ENCODE measurements at places on chromosomes 11 and 22. TPM values are rescaled to one million over a fixed set of nuclear protein-coding genes. Genes with fewer than 3 reads are reported as not detected.

The PDHX gene
- total RNA-seq = 52.5 TPM

The NCF4 gene
- 0.23 TPM for total RNA-seq

The RBM4B gene
- 12.7 TPM for total RNA-seq

- no peak for DNase-seq
Measured at GRCh38 chr11:78061088-78061920, 2.4 kb upstream of the THRSP start.

DNA sequence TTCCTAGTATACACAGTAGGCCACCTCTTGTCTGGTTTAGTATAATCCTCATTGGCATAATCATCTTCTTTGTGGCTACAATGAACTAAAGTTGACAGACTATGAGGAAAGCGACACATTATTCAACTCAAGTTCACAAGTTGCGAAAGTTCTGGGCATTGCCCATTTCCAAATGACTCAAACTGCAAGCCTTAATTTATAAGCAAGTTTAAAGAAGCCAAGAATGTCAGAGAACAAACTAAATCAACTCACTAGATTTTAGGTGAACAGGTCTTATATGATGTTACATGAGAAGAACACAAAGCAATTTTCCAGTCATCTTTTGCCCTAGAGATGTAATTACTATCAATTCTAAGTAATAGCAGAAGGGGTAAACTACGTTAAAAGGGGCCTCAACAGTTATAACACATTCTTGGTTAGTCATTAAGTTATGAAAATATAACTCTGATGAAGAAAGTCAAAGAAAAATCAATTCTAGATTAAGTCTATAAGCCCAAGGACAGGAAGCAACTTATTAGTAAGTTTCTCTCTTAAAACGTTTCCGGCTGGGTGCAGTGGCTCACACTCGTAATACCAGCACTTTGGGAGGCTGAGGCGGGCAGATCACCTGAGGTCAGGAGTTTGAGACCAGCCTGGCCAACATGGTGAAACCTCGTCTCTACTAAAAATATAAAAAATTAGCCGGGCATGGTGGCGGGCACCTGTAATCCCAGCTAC, 21.5 kb downstream of the PICALM start:
- no peak for DNase-seq

DNA sequence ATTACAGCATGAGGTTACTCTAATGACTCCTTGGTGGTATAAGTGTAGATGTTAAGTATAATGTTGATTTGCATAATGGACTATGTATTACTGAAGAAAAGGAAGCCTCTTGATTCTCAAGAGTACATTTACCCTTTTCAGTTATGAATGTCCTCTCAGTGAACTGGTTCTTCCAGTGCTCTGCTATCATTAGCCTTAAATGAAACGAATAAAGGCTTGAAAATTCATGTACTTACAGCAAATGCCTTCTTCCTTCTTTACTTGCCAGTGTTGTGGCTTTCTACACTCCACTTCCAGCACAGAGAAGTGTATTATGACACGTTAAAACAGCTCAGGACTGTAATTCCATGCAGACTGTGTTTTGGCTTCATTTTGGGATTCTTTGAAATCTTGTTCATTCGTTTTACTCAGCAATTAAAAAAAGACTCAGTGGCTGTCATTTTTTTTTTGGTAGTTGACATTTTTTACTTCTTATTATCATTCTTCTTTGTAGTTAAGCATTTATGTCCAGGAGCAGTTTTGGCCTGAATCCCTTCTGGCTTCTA, 96.9 kb downstream of the MTMR3 start:
- DNase-seq = no peak

DNA sequence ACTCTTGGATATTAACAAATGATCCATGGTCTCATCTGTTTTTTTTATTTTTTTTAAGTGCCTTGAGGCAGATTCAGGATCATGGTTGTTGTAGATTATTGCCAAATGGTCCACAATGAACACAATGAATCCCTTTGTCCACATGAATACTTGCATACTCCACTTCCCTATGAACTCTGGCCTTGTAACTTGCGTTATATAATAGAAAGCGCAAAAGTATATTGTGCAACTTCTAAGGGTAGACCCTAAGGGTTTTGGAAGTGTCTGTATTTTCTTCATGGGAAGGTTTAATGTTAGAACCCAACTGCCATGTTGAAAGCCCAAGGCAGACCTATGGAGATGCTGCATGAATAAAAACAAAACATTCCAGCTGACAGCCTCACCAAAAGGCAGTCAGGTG, 8.1 kb upstream of the OR5AL1 start:
- DNase-seq = no peak

DNA sequence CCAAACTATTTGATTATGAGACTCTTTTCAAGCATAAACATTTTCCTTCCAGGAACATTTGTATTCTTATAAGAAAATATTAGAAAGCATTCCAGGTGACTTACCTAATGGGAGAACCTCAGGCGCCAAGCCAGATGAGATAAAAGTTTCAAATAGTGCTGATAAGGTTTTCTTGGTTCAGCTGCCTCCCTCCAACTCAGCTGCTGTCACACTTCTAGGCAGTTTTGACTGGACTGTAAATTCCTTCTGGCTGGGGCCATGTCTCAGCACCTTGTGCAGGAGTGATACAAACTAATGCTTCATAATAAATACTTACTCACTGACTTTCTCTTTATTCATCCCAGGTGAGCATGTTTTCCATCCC, 131.1 kb downstream of the MED15 start:
- no peak for DNase-seq

- peak; percentile 50 for DNase-seq
Measured at GRCh38 chr22:37427135-37427710, at the start of gene ELFN2. Gene ELFN2 (minus strand): TSS chr22:37427479. CDS start chr22:37375534, 51,945 bp downstream.

Data from Daoy (cell line).